ENCODE measurements at places on chromosomes 6 and 20.

DNA sequence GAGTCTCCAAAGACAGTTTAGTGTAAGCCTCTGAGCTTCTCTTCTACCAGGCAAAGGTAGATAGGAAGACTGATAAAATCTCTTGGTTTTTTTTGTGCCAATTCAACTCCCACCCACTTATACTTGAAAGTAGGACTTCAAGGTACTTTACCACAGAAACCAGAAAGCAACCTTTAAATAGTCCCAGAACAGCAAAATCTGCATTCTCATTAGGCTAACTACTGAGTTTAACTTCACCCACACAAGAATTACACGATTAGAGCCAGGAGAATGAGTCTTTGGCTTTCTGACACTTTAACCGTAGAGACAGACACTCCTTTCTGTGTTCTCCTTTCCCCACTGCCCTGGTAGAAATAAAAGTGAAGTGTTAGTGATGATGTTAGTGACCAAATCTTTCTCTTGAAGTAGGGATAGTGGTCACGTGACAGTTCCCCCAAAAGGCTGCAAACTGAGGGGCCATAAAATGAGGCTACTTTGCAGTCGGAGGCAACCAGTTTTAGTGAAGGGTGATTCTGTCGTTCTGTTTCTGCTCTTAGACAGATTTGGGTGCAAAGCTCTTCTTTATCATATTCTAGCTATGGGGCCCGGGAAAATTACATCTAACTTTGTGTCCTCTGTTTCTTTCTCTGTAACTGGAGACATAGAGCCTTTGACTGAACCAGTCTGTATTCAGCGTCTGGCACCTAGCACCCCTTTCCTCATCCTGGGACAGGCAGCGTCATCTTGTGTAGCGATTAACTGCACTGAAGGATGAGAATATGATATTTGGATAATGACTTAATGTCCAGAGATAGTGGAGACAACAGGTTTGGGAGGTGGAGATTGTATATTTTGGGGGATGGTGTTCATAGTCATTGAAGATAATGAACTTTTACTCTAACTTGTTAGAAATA is 206.4 kb upstream of the CITED2 start:
- no peak for DNase-seq

GRCh38 chr6:48505621-48506020 is 394.6 kb upstream of the PTCHD4 start:
- no peak for DNase-seq

GRCh38 chr20:8434326-8434876 is 302.3 kb downstream of the PLCB1 start:
- DNase-seq = no peak

GRCh38 chr6:145814035-145814500 is 527 bp downstream of the FBXO30 start:
- DNase-seq = no peak

GRCh38 chr6:89357390-89357789 is 4.9 kb upstream of the UBE2J1 start:
- DNase-seq = no peak

DNA sequence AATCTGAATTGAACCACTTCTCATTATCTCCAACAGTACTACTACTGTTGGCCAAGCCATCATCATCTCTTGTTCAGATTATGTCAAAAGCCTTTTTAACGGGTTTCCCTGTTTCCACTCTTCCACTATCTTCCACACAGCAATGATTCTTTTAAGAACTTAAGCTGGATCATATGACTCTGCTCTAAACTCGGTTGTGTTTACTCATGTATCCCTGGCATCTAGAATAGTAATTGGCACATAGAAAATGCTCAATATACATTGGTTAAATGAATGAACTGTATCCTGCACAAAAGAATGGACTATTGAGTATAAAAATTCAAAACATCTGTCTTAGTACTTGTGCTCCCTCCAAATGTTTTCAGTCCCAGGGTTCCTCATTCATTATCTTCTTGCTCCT is 2.8 kb upstream of the COX7A2 start:
- no peak for DNase-seq

DNA sequence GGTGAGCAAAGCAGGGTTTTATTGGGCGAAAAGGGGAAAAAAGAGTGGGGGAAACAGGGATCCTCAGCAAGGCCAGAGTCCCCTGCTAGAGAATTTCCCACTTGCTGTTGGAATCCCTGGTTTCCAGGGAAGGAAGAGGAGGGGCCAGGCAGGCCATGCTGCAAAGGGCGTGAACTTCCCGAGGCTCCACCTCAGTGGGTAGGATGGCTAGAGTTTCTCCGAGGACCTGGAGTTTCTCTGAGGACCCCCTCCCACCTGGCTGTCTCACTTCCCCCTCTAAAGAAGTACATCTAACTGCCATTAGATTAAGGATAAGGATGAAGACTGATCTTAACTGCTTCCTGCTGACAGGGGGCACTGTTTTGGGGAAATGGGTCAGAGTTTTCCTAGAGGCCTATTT is 1239.3 kb upstream of the GJE1 start:
- no peak for DNase-seq

DNA sequence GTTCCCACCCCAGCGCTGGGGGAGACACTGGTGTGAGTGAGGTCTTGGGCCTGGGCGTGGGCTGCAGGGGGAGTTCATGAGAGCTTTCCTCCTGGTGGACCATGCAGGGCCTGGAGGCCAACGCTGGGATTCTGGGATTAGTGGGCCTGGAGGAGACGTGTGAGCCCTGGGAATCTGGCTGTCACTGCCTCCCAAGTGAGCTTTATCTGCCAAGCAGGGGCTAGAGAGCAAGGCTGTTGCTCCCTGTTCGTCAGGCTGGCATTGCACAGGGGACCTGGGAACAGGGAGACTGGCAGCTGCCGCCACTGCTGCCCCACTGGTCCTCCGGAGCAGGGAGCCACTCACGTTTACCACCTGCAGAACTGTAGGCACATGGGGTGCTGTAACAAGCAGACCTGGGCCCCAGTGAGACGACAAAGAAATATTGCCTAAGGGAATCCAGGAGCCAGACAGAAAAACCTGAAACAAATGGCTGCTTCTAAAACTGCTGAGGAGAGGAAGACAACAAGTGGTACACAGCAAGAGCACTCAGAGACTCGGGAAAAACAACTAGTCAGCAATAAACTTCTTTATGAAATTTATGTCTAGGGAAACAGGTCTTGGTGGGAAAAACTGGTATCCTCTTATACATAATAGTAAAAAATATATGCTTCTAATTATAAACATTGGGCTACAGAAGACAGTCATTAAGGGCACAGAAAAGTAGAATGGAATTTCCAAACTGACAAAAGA is 45.2 kb downstream of the PPP1R3G start:
- no peak for DNase-seq

DNA sequence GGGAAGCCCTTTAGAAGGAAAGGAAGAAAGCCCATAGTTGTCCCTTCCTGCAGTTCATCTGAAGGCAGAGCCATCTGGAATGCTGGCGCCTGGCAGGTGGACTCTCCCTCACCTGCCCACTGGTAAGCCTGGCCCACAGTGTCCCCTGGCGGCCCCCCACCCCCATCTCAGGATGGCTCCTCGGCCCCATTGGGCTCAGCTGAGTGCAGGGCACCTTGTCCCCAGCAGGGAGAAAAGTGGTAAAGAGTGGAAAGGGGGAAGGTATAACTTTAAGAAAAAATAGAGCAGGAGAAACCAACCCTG is 12.6 kb downstream of the SS18L1 start:
- no peak for DNase-seq

DNA sequence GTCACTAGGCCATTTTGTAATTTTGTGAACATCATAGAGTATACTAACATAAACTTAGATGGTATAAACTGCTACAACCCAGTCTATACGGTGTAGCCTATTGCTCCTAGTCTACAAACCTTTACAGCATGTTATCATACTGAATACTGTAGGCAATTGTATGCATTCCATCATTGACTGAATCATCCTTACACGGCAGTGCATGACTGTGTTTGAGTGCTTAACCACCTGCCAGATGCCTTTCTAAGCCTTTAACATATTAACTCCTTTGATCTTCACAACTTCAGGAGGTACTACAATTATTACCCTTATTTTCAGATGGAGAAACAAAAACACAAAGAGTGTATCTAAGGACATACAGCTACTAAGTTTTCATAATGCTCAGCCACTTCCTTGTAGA is 14.0 kb downstream of the DPPA5 start:
- DNase-seq = no peak

Measured in stimulated activated CD4-positive, alpha-beta T cell treated with anti-CD3 and anti-CD28 coated beads, Interleukin-12 subunit alpha, Interleukin-12 subunit beta, amount 100 ng/mL, for 48 hours (primary cell).